Effector memory CD4-positive, alpha-beta T cell (primary cell): ENCODE measurements at places on chromosomes 2 and 18.

DNA sequence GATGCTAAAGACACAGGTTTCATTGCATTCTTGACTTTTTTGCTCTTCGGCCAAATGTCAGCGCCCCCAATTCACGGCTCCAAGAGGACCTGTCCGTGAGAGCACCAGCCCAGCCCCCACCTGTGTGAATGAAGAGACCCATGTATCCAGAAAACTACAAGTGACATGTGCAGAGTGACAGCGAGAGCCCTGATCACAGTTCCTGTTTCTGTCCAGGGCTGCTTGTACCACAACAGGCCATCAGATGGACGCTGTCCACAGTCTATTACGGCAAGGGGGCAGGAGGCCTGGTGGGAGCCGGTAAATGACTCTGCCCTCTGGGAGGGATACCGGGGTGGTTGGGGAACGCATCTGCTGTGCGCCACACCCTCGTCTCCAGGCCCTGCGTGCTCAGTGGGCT lies 520.9 kb upstream of the ID2 start:
- no peaks in the 10 kb centered on the region for H3K36me3 ChIP-seq
- no peak for DNase-seq
- H3K4me1 ChIP-seq: no peaks in the 10 kb centered on the region
- no peak overlapping the region for H3K27ac ChIP-seq
- H3K27me3 ChIP-seq: no peaks in the 10 kb centered on the region

GRCh38 chr2:150880986-150881385 lies 380.7 kb downstream of the RBM43 start:
- no peak for DNase-seq
- H3K27me3 ChIP-seq: no peaks in the 10 kb centered on the region
- H3K36me3 ChIP-seq: no peaks in the 10 kb centered on the region
- H3K27ac ChIP-seq: no peak overlapping the region
- H3K4me3 ChIP-seq: no peak overlapping the region
- no peaks in the 10 kb centered on the region for H3K4me1 ChIP-seq

DNA sequence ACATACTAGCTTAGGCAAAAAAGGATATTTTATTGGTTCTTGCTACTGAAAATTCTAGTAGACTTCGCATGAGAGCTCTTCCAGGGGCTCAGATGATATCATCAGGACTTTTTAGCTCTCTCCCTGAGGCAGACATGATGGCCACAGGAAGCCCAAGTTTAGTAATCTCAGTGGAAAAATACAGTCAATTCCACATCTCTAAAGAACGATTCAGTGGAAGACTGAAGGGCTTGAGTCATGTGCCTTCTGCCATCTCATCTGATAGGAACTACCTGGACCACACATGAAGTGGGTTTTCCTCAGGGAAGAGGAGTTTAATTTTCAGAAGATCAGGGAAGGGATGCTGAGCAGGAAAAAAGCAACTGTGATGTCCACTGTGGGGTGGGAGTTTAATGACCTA lies 117.3 kb downstream of the TTC27 start:
- H3K27ac ChIP-seq: no peak overlapping the region
- no peaks in the 10 kb centered on the region for H3K27me3 ChIP-seq
- no peak overlapping the region for H3K4me3 ChIP-seq
- no peak for DNase-seq
- no peaks in the 10 kb centered on the region for H3K4me1 ChIP-seq

GRCh38 chr2:202337706-202338346 lies 38.3 kb upstream of the BMPR2 start:
- no peaks in the 10 kb centered on the region for H3K4me1 ChIP-seq
- H3K36me3 ChIP-seq: no peaks in the 10 kb centered on the region
- H3K4me3 ChIP-seq: no peak overlapping the region
- H3K27ac ChIP-seq: no peak overlapping the region

- no peaks in the 10 kb centered on the region for H3K4me1 ChIP-seq
- H3K36me3 ChIP-seq: peaks cover 17% of the 10 kb centered on the region
- DNase-seq: no peak
- H3K4me3 ChIP-seq: no peak overlapping the region
- H3K27ac ChIP-seq: no peak overlapping the region
These were observed 159.4 kb downstream of the TTC27 start for GRCh38 chr2:32787207-32787606.
